ENCODE measurements at places on chromosomes 7 and 10. TPM values are rescaled to one million over a fixed set of nuclear protein-coding genes. Genes with fewer than 3 reads are reported as not detected.

Gene MRC1
- not detected for total RNA-seq

Gene KLF6
- total RNA-seq = 149 TPM

DNA sequence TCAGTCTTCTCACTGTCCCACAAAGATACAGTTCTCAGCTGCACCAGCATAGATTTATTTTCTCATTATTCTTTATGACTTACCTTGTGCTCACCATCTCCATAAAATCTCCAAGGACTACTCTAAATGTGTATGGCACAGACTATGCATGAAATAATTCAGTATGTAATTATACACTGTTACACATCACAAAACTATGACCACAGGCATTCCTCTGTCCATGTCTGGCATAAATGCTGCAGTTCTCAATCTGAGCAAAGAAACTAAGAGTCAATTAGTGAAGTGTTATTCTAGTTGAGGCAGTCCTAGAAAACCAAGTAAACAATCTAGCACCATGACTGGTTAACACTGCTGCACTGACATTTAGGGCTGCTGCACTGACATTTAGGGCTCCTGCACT lies 2.7 kb downstream of the CYCS start:
- no peak overlapping the region for H3K4me3 ChIP-seq
- H3K4me1 ChIP-seq = peaks cover 42% of the 10 kb centered on the region
- no peak for DNase-seq

GRCh38 chr7:139246905-139247304 lies 15.9 kb downstream of the UBN2 start:
- H3K36me3 ChIP-seq = peaks cover 37% of the 10 kb centered on the region
- no peaks in the 10 kb centered on the region for H3K27me3 ChIP-seq
- peaks cover 31% of the 10 kb centered on the region for H3K4me1 ChIP-seq
- H3K27ac ChIP-seq = no peak overlapping the region

Gene ZPBP
- not detected for total RNA-seq

Gene NKX6-2
- total RNA-seq = not detected

Gene ATRNL1
- 0.87 TPM for total RNA-seq

Gene UNC5B
- total RNA-seq = 0.06 TPM

DNA sequence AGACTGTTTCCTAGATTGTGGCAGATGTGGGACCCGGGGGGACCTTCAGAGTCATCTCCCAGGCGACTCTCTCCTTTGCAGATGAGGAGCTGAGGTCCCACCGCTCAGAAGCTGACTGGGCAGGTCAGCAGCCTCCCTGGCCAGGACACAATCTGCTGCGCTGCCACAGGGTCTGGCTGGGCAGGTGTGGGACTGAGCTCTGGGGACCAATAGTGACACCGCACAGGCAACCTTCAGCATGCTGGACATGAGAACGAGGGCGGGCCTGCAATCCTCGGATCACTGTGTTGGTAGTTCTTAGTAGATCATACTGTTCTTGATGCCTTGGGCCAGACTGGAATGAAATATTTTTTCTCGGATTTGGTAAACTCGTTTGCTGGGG lies 20.5 kb upstream of the CRYGN start:
- peaks cover 11% of the 10 kb centered on the region for H3K4me1 ChIP-seq
- no peak for DNase-seq
- H3K27me3 ChIP-seq = peaks cover 16% of the 10 kb centered on the region
- H3K36me3 ChIP-seq = peaks cover 35% of the 10 kb centered on the region
- no peak overlapping the region for H3K27ac ChIP-seq

- DNase-seq = no peak
- H3K4me3 ChIP-seq = no peak overlapping the region
- peaks cover 11% of the 10 kb centered on the region for H3K4me1 ChIP-seq
- H3K27me3 ChIP-seq = no peaks in the 10 kb centered on the region
Measured at GRCh38 chr10:480928-481552, 208.4 kb downstream of the DIP2C start.

- DNase-seq = no peak
- H3K4me3 ChIP-seq = no peak overlapping the region
- H3K27ac ChIP-seq = no peak overlapping the region
- H3K4me1 ChIP-seq = no peaks in the 10 kb centered on the region
Measured at GRCh38 chr7:46713868-46714596, 793.0 kb upstream of the IGFBP3 start.

Gene UCN3
- total RNA-seq = not detected

DNA sequence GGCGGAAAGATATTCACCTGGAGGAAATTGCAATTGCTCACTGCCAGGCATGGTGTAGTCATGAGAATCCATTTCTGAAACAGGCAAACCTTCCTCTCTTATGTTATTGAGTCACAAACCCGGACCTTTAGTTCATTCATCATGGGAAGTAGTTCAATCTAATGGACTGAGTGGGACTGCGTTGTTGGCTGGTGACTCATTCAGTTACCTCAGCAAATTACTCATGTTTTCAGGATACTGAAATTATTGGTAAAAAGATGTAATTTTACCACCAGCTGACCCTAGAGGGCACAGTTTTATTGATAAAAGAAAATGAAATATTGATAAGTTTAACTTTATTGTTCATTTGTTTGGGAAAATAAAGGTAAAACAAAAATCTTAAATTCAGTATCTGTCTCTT lies 1194.4 kb upstream of the SORCS1 start:
- no peak for DNase-seq
- no peaks in the 10 kb centered on the region for H3K4me1 ChIP-seq
- H3K36me3 ChIP-seq = no peaks in the 10 kb centered on the region

Gene GTPBP4
- total RNA-seq = 88.2 TPM

DNA sequence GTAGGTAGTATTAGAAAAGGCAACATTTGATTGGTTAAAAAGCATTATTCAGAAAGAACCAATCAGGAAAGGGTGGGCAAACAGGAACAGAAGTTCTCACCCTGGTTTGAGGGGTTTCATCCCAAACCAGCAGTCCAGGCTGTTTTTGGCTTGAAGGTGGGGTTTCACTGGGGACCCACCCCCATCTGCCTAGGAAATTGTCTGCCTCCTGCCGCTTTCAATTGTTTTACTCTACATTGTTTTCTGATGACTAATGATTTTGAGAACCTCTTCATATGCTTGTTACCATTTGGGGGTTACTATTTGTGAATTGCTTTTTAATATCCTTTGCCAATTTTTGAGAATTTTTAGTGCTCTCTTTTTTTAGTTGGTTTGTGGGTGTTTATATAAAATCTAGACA lies 3.3 kb upstream of the PCBD1 start:
- H3K4me1 ChIP-seq = peaks cover 23% of the 10 kb centered on the region
- H3K27ac ChIP-seq = no peak overlapping the region
- DNase-seq = no peak
- no peaks in the 10 kb centered on the region for H3K27me3 ChIP-seq
- H3K36me3 ChIP-seq = no peaks in the 10 kb centered on the region

Gene CPA2
- not detected for total RNA-seq

- H3K27ac ChIP-seq = peak overlapping the region; percentile 67
- peaks cover 79% of the 10 kb centered on the region for H3K27me3 ChIP-seq
- H3K4me3 ChIP-seq = no peak overlapping the region
- H3K4me1 ChIP-seq = peaks cover 44% of the 10 kb centered on the region
Measured at GRCh38 chr10:123146894-123147634, 872 bp upstream of the HMX2 start.

GRCh38 chr10:1251769-1252168 lies 195.6 kb downstream of the WDR37 start:
- H3K4me1 ChIP-seq = peaks cover 9% of the 10 kb centered on the region
- H3K27ac ChIP-seq = no peak overlapping the region
- no peak for DNase-seq
- peaks cover 8% of the 10 kb centered on the region for H3K36me3 ChIP-seq
- H3K4me3 ChIP-seq = no peak overlapping the region

Gene VPS41
- 56.3 TPM for total RNA-seq

DNA sequence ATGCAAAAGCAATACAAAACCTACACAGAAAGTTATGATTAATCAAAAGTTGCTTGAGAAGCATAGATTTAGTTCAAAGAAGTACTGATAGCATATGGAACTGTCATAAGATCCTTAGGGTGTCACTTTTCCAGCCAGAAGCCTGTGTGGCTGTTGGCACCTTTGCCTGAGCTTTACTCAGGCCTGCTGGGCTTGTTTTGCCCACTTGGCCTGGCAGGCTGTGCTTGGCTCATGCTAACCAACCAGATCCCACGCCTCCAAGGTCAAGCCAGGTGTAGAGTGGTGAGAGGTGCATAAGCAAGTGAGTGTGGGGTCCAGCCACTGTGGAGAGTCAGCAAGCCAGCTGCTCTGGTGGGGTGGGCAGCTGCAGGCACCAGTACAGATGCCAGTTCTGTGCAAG lies 12.0 kb upstream of the LIPA start:
- peaks cover 8% of the 10 kb centered on the region for H3K4me1 ChIP-seq
- peaks cover 3% of the 10 kb centered on the region for H3K36me3 ChIP-seq
- no peak for DNase-seq
- H3K27me3 ChIP-seq = peaks cover 22% of the 10 kb centered on the region
- no peak overlapping the region for H3K27ac ChIP-seq
- no peak overlapping the region for H3K4me3 ChIP-seq

Gene AP5Z1
- 57.5 TPM for total RNA-seq

- H3K36me3 ChIP-seq = peaks cover 2% of the 10 kb centered on the region
- H3K4me1 ChIP-seq = no peaks in the 10 kb centered on the region
- no peak for DNase-seq
- no peak overlapping the region for H3K27ac ChIP-seq
Measured at GRCh38 chr10:22742678-22743077, 28.3 kb upstream of the PIP4K2A start.

Gene GPNMB
- 0.41 TPM for total RNA-seq

GRCh38 chr10:108850138-108850854 lies 1073.0 kb downstream of the XPNPEP1 start:
- H3K27me3 ChIP-seq = no peaks in the 10 kb centered on the region
- H3K36me3 ChIP-seq = no peaks in the 10 kb centered on the region
- H3K4me3 ChIP-seq = no peak overlapping the region
- H3K27ac ChIP-seq = no peak overlapping the region
- no peak for DNase-seq

DNA sequence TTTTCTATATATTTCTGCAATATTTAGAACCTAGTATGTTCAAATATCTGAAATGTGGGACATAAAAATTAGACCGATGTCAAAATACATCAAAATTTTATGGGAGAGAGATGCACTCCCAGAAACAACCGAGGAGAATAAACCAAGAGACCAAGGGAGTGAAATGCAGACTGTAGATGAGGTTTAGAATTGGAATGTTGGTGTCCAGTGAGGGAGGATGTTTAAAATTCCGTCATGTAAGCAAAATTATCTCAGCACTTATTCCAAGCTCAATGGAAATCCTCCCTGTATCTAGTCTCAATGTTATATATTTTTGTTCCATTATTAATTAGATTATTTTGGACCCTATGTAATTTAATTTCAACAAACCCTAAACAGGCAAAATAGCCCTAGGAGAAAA lies 61.9 kb upstream of the MAGI2 start:
- H3K27ac ChIP-seq = no peak overlapping the region
- DNase-seq = no peak
- H3K4me1 ChIP-seq = no peaks in the 10 kb centered on the region
- H3K4me3 ChIP-seq = no peak overlapping the region
- no peaks in the 10 kb centered on the region for H3K27me3 ChIP-seq
- no peaks in the 10 kb centered on the region for H3K36me3 ChIP-seq

GRCh38 chr7:86785641-86786040 lies 141.9 kb downstream of the GRM3 start:
- H3K4me1 ChIP-seq = no peaks in the 10 kb centered on the region
- H3K4me3 ChIP-seq = no peak overlapping the region
- no peak overlapping the region for H3K27ac ChIP-seq

Gene SMIM30
- total RNA-seq = 25.5 TPM

Gene KCNH2
- not detected for total RNA-seq

- H3K27ac ChIP-seq = no peak overlapping the region
- H3K36me3 ChIP-seq = peaks cover 1% of the 10 kb centered on the region
- no peaks in the 10 kb centered on the region for H3K27me3 ChIP-seq
- no peaks in the 10 kb centered on the region for H3K4me1 ChIP-seq
- DNase-seq = no peak
Measured at GRCh38 chr7:71868797-71869196, 543.3 kb downstream of the CALN1 start.

- no peak for DNase-seq
- H3K36me3 ChIP-seq = peaks cover 5% of the 10 kb centered on the region
- no peak overlapping the region for H3K4me3 ChIP-seq
- H3K27ac ChIP-seq = peak overlapping the region; percentile 74
- H3K27me3 ChIP-seq = no peaks in the 10 kb centered on the region
Measured at GRCh38 chr10:23448802-23449570, 10.1 kb downstream of the OTUD1 start.

Gene TPK1
- 15.0 TPM for total RNA-seq

Gene TMEM178B
- 1.9 TPM for total RNA-seq

- peaks cover 26% of the 10 kb centered on the region for H3K27me3 ChIP-seq
- H3K27ac ChIP-seq = no peak overlapping the region
Measured at GRCh38 chr10:118977835-118978234, 51.7 kb upstream of the NANOS1 start.

GRCh38 chr10:77479586-77479985 lies 158.0 kb downstream of the KCNMA1 start:
- no peak overlapping the region for H3K4me3 ChIP-seq
- peaks cover 2% of the 10 kb centered on the region for H3K27me3 ChIP-seq
- H3K36me3 ChIP-seq = no peaks in the 10 kb centered on the region
- H3K4me1 ChIP-seq = no peaks in the 10 kb centered on the region
- DNase-seq = no peak
- no peak overlapping the region for H3K27ac ChIP-seq

DNA sequence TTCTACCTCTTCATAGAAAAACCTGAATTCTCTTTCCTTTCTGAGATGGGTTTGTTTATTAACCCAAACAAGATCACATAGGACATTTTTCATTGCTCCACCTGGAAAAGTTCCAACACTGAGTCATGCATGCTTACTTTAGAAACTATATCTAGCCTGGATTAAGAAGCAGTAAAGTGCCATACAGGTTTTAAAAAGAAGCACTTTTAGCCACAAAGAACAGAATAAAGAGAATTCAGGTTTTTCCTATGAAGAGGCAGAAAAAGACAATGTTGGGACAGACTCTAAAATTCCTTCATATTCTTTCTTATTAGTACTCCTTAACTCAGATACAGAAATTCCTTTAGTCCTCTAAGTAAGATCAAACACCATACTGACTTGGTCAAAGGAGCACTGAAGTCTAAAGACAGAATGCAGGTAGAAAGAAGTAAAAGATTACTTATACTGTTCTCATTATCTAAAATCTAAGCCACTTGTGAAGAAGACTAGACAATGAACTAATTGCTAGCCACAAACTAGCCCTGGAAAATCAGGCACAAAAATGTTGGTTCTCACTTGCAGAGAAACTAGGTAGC lies 241.3 kb downstream of the ANK3 start:
- DNase-seq = no peak
- peaks cover 3% of the 10 kb centered on the region for H3K27me3 ChIP-seq
- H3K27ac ChIP-seq = no peak overlapping the region
- H3K4me3 ChIP-seq = no peak overlapping the region
- no peaks in the 10 kb centered on the region for H3K36me3 ChIP-seq

GRCh38 chr7:46076527-46076926 lies 155.5 kb upstream of the IGFBP3 start:
- H3K4me1 ChIP-seq = peaks cover 3% of the 10 kb centered on the region
- no peak overlapping the region for H3K27ac ChIP-seq
- no peak overlapping the region for H3K4me3 ChIP-seq
- H3K27me3 ChIP-seq = no peaks in the 10 kb centered on the region
- DNase-seq = no peak

All from activated CD8-positive, alpha-beta memory T cell treated with anti-CD3 and anti-CD28 coated beads, Interleukin-2, amount 10 ng/mL, durations not matched to agents 7 days and 5 days (primary cell).